Caki2 (cell line): ENCODE measurements at places on chromosomes 11 and 22.

- DNase-seq = no peak
Observed at GRCh38 chr11:135074397-135074998, 662.5 kb upstream of the B3GAT1 start.

GRCh38 chr11:70542406-70542805, 144.1 kb downstream of the CTTN start:
- peak; percentile 16 for DNase-seq

- DNase-seq = no peak
Observed at GRCh38 chr11:47675851-47676250, 33.5 kb upstream of the MTCH2 start.

DNA sequence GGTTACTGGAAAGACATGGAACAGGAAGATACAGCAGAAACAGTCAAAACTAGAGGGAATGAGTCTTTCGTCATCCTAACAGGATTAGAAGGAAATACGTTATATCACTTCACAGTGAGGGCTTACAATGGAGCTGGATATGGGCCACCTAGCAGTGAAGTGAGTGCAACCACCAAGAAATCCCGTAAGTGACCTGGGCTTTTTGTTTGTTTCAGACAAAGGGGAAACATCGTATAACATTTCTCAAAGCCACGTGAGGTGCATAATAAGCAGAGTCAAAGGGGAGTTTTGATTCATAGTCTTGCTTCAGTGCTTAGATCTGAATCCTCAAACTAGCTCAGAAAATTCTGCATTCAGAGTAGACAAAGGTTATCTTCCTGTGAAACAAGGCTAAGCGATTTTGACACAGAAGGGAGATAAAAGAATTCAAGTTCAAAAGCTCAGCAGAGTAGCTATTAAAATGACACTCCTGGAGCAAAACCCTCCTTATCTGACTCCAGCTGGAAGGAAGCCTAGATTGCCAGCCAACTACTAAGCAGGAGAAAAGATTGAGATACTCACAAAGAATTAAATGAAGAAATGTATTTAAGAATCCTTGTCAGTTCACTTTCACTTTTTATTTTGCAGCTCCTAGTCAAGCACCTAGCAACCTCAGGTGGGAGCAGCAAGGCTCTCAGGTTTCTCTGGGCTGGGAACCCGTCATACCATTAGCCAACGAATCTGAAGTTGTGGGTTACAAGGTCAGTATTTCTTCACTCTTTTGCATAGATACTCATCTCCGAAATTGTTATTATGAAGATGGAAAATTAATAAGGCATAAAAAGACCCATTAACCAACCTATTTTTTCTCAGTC, 346.4 kb upstream of the ARHGAP42 start:
- DNase-seq = no peak

DNA sequence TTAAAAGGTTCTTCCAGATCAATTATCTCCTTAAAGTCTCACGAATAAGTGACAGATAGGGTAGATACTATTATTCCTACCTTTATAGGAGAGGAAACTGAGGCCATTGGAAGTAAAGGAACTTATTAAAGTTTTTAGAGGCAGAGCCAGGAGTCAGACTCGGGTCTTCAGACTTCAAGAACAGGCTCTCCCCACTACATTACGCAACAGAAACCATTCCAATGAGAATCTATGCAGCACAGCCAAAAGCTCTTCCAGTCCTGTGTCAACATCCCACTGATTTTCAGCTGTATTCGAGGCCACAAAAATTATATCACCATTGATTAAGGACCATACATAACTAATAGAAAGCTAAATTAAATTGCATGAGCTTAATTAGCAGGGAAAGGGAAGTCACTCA, 77.4 kb downstream of the RELT start:
- no peak for DNase-seq

- DNase-seq = peak; percentile 75
Observed at GRCh38 chr22:37817705-37818408, 5.3 kb upstream of the GALR3 start.
